ENCODE measurements at places on chromosomes 7 and 10. TPM values are rescaled to one million over a fixed set of nuclear protein-coding genes. Genes with fewer than 3 reads are reported as not detected.

GRCh38 chr7:131026297-131027000 lies 292.4 kb upstream of the KLF14 start:
- H3K27me3 ChIP-seq: no peaks in the 10 kb centered on the region
- H3K4me1 ChIP-seq: peaks cover 8% of the 10 kb centered on the region
- no peaks in the 10 kb centered on the region for H3K36me3 ChIP-seq
- no peak for DNase-seq

- no peaks in the 10 kb centered on the region for H3K36me3 ChIP-seq
- no peak overlapping the region for H3K27ac ChIP-seq
- no peak overlapping the region for H3K4me3 ChIP-seq
- no peak for DNase-seq
- no peaks in the 10 kb centered on the region for H3K27me3 ChIP-seq
Measured at GRCh38 chr10:104240078-104240477, 7.9 kb upstream of the CFAP43 start.

The AKR1C8 gene
- total RNA-seq: not detected

The UNCX gene
- total RNA-seq: not detected

DNA sequence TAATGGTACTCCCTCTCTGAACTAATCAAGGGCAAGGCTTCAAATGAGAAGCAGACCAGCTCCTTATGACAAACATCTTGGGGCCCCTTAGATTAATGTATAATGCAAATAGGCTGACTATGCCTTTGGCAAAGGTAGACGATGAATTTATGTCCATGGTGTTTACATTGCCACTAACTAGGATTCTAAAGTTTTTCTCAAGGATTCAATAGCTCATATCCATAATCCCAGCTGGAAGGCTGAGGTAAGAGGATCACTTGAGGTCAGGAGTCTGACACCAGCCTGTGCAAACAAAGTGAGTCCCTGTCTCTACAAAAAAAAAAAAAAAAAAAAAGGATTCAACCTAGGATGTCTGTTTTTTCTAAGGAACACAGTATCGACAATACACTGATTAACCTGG lies 96.5 kb downstream of the ORC5 start:
- H3K27ac ChIP-seq: no peak overlapping the region
- H3K36me3 ChIP-seq: no peaks in the 10 kb centered on the region
- no peak overlapping the region for H3K4me3 ChIP-seq
- no peak for DNase-seq
- H3K27me3 ChIP-seq: no peaks in the 10 kb centered on the region

GRCh38 chr7:47739301-47739875 lies 157.5 kb upstream of the TNS3 start:
- H3K4me3 ChIP-seq: no peak overlapping the region
- H3K36me3 ChIP-seq: no peaks in the 10 kb centered on the region
- no peaks in the 10 kb centered on the region for H3K27me3 ChIP-seq
- DNase-seq: no peak

- no peak overlapping the region for H3K27ac ChIP-seq
- no peaks in the 10 kb centered on the region for H3K36me3 ChIP-seq
Measured at GRCh38 chr7:157150882-157151281, 12.2 kb downstream of the UBE3C start.

The C10orf62 gene
- total RNA-seq: not detected

- H3K4me1 ChIP-seq: no peaks in the 10 kb centered on the region
- peaks cover 2% of the 10 kb centered on the region for H3K36me3 ChIP-seq
- no peak overlapping the region for H3K4me3 ChIP-seq
- no peaks in the 10 kb centered on the region for H3K27me3 ChIP-seq
Measured at GRCh38 chr7:79714081-79714480, 260.6 kb upstream of the MAGI2 start.

GRCh38 chr10:78650122-78650521 lies 418.6 kb upstream of the ZMIZ1 start:
- no peak for DNase-seq
- H3K27ac ChIP-seq: no peak overlapping the region
- no peaks in the 10 kb centered on the region for H3K27me3 ChIP-seq
- no peaks in the 10 kb centered on the region for H3K36me3 ChIP-seq
- no peaks in the 10 kb centered on the region for H3K4me1 ChIP-seq

The MMD2 gene
- total RNA-seq: not detected

The GHRHR gene
- not detected for total RNA-seq

The SYT15B gene
- total RNA-seq: 15.0 TPM

DNA sequence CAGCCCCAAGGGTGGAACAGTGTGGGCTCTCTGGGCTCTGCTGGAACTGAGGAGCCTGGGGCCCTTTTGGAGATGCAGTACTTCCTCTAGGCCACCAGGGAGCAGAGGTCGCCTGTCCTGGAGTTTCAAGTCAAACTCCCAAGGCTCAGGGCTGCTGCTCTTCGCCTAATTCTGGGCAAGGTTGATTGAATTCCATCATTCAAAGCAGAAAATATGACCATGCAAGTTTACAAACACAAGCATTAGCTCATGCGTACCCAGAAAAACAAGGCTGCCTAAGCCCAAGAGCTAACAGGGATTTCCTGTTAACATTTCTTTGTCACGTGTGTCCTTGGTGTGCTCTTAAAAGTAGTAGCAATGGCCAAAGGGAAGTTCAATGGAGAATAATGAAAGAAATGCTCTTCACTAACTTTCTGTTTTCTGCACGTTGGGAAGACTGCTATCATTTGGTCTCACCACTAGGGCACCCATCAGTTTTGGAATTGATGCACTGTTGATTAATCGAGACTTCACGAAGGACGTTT lies 20.1 kb downstream of the LDB3 start:
- no peak overlapping the region for H3K27ac ChIP-seq
- H3K36me3 ChIP-seq: no peaks in the 10 kb centered on the region
- H3K4me3 ChIP-seq: no peak overlapping the region
- peaks cover 4% of the 10 kb centered on the region for H3K4me1 ChIP-seq

GRCh38 chr10:20713420-20713819 lies 183.7 kb downstream of the NEBL start:
- H3K4me3 ChIP-seq: no peak overlapping the region
- no peaks in the 10 kb centered on the region for H3K27me3 ChIP-seq
- H3K36me3 ChIP-seq: no peaks in the 10 kb centered on the region
- H3K27ac ChIP-seq: no peak overlapping the region

- no peaks in the 10 kb centered on the region for H3K36me3 ChIP-seq
- no peaks in the 10 kb centered on the region for H3K27me3 ChIP-seq
- peak; percentile 17 for DNase-seq
Measured at GRCh38 chr10:35635576-35635975, 6.5 kb downstream of the FZD8 start.

The CTNNA3 gene
- total RNA-seq: 9.8 TPM

GRCh38 chr10:125151553-125152449 lies 8.6 kb downstream of the CTBP2 start:
- no peaks in the 10 kb centered on the region for H3K36me3 ChIP-seq

- H3K27me3 ChIP-seq: no peaks in the 10 kb centered on the region
- H3K4me3 ChIP-seq: no peak overlapping the region
- H3K4me1 ChIP-seq: peaks cover 35% of the 10 kb centered on the region
- no peaks in the 10 kb centered on the region for H3K36me3 ChIP-seq
Measured at GRCh38 chr10:79112881-79113431, 44.2 kb downstream of the ZMIZ1 start.

DNA sequence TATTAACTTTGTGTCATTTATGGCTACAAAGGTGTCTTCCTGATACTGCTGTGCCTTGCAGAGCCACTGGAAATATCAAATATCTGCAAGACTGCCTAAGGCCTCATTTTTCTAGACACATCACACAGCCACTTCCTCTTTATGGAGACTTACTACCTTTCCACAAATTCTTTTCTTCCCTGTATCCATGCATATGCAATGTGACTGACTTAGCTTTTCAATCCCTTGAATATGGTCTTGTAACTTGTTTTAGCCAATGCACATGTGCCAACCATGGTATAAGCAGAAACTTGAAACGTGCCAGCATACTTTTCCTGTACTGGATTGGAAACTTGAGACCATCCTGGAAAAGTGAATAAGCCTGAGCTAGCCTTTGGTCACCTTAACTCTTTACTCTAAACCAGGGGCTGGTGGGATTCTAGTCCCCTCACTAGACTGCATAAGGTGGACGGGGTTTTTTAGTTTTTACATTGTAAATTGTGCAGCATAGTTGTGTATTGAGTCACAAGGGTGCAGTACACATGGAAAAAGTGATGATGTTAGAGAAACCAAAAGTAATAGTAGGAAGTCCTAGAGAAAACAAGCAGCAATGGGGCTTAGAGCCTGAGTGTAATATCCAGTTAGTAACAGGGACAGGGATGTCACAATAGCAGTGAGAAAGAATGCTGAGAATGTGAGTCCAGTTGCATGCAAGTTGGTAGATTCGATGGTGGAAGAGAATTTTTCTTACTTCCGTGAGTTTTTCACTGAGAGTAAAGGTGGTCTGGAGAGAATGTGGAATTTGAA lies 879.5 kb downstream of the SORCS1 start:
- H3K36me3 ChIP-seq: no peaks in the 10 kb centered on the region
- no peak overlapping the region for H3K4me3 ChIP-seq
- DNase-seq: no peak

The TOMM7 gene
- total RNA-seq: 73.0 TPM

DNA sequence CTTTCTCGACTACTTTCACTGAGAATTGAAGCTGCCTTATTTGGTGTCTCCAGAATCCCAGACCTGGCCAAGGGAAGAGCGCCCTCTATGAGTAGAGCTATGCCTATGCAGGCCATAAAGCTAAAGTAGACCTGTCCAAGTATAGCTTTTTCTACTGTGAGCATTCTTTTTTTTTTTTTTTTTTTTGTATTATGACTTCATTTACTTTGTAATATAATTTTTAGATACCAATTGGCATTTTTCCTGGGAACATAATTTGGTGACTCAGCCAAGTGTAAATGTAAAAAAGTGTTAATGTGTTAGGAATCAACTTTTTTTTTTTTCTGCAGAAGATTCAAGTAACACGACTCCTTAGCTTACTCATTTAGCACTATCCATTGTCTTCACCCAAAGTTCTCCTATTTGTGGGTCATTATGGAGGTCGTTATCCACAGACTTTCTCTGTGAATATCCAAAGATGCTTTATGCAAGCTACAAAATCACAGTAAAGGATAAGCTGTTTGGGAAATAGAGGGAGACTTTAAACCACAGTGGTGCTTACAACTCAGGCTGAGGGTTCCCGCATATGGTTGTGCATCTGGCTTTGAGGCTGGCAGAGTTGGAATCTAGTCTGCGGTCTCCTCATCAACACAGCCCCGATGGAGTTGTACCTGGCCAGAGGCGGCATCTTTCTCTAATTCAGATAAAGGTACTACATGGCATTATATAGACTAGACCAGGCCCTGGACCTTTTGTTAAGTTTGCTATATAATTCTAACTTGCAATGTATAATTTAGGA lies 1040.2 kb upstream of the SORCS1 start:
- H3K27me3 ChIP-seq: no peaks in the 10 kb centered on the region
- no peak overlapping the region for H3K4me3 ChIP-seq
- H3K27ac ChIP-seq: no peak overlapping the region
- no peak for DNase-seq
- H3K36me3 ChIP-seq: no peaks in the 10 kb centered on the region

GRCh38 chr7:37187179-37187578 lies 261.5 kb downstream of the ELMO1 start:
- no peak for DNase-seq
- H3K36me3 ChIP-seq: no peaks in the 10 kb centered on the region
- H3K27ac ChIP-seq: no peak overlapping the region
- no peaks in the 10 kb centered on the region for H3K27me3 ChIP-seq
- H3K4me1 ChIP-seq: no peaks in the 10 kb centered on the region

The ANKRD16 gene
- 11.9 TPM for total RNA-seq

DNA sequence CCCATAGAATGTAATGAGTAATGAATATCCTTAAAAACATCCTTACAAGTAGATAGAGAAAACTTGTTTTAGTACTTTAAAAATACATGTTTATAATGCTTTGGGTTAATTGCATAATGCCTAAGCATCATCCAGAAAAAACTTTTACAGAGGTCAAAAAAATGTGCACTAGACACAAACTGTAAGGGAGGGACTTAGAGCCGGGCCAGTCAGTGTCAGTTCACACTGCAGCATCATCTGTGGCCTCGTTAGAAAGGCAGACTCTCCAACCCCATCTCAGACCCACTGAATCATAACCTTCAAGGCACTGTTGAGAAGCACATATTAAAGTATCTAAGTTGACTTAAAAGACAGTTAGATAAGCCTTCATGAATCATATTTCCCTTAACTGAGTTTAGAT lies 230.1 kb upstream of the PRPS1L1 start:
- peak; percentile 17 for DNase-seq
- H3K27me3 ChIP-seq: no peaks in the 10 kb centered on the region
- H3K4me1 ChIP-seq: no peaks in the 10 kb centered on the region

DNA sequence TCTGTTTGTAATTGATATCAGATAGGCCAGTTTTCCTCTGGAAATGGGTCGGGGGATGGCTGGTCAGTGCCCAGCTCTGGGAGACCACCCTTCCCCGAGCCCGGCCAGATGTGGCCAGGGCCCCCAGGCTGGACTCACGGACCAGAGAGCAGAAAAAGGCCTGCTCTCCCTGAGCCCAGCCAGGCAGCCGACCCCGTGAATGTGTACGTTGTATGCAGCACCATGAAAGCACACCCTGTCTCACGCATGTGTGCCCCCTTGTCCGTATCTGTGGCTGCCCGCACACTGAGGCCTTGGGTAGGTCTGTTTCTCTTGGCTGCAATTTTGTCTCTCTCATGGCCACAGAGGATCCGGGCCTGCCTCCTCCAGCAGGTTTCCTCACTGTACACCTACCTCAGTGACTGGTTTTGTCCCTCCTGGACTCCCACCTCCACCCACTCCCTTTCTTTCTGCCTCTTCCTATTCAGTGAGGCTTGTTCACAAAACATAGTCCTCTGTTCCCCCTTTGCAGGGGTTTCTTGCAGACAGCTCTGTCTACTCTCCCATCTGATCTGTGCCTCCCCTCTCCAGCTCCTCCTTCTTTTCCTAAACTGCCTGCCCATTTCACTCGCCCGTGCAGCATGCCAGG lies 23.6 kb upstream of the ANKRD2 start:
- no peaks in the 10 kb centered on the region for H3K27me3 ChIP-seq
- H3K36me3 ChIP-seq: no peaks in the 10 kb centered on the region
- H3K27ac ChIP-seq: peak overlapping the region; percentile 75

DNA sequence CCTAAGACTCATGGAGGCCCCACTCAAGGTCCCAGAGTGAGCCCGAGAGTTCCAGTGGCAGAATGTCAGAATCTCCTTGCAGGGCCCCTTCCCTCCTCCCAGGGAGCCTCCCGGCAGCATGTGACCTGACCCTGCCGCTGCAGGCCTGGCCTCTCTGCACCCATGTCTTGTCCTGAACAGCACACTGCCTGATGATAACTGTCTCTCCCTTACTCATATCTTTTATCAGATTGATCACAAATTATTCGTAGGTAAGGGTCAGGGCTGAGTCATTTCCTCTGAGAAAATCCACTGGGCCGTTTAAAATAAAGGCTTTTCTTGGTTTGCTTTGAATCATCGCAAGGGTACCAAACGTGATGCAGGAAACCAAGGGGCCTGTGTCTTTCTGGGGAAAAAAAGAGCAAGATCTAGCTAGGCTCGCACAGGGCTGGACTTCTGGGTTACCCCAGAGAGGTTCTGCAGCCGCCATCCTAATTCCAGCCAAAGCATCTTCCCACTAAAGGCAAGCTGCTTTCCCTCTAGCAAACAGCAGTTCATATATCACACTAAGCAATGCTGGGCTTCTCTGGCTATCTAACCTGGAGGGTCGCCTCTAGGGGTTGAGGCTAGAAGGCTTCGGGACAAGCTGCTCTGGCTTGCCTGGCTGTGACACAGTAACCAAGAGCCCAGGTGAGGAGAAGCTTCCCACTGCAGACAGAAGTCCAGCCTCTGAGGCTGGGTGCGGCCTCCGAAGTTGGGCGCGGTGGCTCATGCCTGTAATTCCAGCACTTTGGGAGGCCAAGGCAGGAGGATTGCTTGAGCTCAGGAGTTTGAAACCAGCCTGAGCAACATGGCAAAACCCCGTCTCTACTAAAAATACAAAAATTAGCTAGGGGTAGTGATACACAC lies 104.9 kb downstream of the SPDYE5 start:
- no peak overlapping the region for H3K27ac ChIP-seq
- H3K4me3 ChIP-seq: no peak overlapping the region
- no peaks in the 10 kb centered on the region for H3K27me3 ChIP-seq
- H3K36me3 ChIP-seq: no peaks in the 10 kb centered on the region

The PROSER2 gene
- total RNA-seq: 2.1 TPM

Data from uterus (tissue), 4 donors.